ENCODE measurements at places on chromosomes 2 and 18.

DNA sequence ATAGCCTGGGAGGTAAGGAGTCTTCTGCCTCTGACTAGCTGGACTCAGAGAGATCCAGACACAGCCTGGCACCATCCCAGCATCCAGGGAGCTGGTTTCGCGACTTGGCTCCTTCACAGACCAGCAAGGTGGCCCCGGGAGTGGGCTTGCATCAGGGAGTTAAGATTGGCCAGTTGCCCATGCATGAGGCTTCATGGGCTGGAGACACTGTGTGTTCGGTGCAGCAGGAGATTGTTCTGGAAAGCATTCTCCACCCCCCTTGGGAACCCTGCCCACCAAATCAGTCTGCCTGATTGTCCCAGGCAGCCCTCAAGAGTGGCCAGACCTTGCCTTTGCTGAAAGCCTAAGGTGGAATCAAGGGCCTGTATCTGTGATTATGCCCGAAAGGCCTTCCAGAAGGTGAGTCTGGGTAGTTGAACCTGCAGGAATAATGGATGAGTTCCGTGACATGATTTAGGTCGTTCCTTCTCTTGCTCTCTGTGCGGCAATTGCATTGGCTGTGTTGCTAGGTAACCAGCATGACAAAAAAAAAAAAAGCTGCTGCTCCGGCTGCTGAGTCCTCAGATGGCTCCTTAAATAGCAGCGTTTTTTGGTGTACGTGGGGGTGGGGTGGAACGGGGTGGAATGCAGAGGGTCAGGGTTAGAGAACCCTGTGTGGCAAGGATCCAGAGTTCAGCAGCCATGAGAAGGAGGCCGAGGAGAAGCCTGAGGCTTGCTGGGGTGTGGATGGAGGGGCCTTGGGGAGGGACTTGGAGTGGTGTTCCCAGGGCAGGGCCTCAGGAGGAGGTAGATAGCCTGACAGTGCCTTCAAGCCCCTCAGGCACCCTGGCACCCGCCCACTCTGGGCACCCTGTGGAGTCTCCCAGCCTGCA is 93.0 kb upstream of the MCFD2 start:
- no peak for DNase-seq

GRCh38 chr2:192438239-192438638 is 243.5 kb upstream of the TMEFF2 start:
- no peak for DNase-seq

GRCh38 chr2:212970132-212970531 is 181.3 kb downstream of the IKZF2 start:
- no peak for DNase-seq

DNA sequence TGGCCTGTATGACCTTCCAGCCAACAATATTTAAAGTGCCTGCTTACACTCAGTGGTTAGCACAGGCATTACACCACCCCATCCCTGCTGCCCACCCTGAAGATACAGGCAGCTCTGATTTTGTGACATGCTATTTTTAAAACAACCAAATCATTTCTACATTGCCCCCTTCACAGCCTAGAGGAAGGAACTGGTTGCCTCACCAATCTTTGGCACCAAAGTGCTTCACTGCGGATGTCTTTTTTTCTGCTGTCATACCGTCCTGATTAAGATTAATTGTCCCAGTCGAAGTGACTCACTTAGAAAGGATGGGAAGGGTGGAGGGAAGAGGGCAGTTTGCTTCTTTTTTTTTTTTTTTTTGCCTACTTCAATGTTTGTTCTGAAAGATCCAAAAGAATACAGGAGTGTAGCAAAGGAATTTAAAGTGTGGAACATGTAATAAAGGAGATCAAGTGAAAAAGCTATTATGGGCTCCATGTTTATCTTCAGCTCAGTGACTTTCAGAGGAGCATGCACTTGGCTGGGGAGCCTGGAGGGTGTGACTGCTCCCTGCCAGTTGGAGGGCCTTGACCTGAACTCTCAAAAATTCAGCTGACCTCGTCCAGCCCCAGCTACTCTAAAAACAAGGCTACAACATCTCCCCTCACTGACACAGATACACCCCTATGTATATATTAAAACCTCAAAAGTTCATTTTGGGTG is 501.1 kb upstream of the TNP1 start:
- DNase-seq: no peak

GRCh38 chr2:6835467-6835866 is 30.2 kb downstream of the CMPK2 start:
- DNase-seq: no peak

DNA sequence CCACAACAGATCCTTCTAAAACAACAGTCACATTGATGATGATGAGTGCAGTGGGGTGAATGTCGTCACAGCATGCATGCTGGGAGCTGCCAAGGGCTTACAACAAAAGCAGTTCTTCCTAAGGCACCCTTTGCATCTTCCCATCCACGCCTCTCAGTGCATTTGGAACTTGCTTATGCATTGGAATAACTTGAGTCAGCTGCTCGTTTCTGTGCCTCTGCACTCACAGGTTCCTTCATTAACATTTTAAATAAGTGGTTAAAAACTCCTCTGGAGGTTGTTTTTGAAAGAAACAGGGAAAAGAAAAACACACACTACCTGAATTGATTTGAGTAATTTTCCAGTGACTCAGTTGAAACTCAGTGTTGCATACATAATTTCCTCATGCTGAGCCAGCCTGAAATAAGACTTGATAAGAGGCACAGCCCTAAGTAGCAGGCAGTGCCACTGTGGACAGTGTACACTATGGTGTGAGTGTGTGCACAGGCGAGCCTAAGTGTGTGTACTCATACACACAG is 46.8 kb upstream of the TRIM43B start:
- no peak for DNase-seq

- no peak for DNase-seq
These were observed 35.4 kb downstream of the KCNK3 start for GRCh38 chr2:26727641-26728561.

DNA sequence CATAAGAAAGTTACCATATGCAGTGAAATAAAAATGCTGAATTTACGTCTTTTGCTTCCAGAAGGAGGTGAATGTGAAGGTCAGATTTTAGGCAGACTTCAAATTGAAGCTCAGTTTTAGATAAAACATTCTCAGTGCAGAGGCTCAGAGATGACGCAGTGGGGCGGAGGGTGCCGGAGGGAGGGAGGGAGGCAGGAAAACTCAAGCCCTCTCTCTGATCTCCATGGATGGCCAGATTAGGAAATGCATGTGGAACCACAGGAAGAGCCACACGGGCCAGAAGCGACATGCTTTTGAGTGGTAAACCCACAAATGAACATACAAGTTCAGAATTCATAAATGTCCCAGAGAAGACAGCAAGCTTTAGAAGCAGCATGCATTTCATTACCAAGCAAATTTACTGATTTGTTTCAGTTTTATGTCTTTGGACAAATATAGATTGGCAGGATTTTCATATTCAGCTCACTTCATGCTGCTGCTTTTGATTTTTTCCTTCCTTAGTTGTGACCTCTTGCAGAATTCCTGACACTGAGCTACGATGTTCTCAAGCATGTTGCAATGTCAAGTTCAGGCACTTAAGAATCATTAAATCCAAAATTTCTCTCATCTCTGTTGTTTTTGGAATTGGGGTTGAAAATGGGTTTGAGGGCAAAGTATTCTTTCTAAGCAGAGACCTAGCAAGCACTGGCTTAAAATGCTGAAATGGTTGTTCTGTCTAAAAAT is 29.7 kb upstream of the APCDD1 start:
- no peak for DNase-seq

GRCh38 chr2:20549691-20550348 is 101.1 kb downstream of the HS1BP3 start:
- no peak for DNase-seq

- no peak for DNase-seq
These were observed 58.9 kb downstream of the ATP8B1 start for GRCh38 chr18:57744211-57744694.

- DNase-seq: no peak
These were observed 10.8 kb downstream of the BUB1 start for GRCh38 chr2:110667071-110667470.

- no peak for DNase-seq
These were observed 232.7 kb downstream of the CLIP4 start for GRCh38 chr2:29347774-29348461.

- DNase-seq: no peak
These were observed 860 bp upstream of the KCNJ3 start for GRCh38 chr2:154697418-154698252.

GRCh38 chr2:85601771-85602475 is 575 bp downstream of the TMEM150A start:
- no peak for DNase-seq

DNA sequence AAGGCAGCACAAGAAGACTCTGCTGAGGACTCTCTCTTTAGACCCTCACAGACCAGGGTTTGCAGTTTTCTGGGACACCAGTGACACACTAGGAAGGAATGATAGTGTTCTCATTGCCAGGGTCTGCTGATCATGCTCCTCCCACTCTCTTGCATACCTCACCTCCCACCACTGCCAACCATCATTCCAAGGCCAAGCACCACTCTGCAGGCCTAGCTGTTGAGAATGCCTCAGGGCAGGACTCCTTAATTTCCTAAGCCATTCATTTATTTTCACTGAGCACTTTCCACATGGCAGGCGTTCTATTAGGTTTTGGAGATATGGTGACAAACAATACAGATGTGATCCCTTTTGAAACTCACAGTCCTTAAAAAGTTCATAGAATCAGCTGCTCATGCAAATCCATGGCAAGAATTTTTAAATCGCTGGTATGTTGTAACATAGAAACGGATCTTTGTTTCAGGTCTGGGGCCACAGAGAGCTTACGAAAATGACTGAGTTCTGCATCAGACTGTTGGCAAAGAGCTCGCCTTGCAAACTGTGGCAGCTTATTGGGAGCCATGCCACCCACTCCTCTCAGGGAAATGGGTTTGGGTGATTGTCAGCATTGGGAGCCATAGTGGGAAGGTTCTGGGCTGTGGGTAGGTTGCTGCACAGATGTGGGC is 78.5 kb downstream of the XDH start:
- DNase-seq: no peak

DNA sequence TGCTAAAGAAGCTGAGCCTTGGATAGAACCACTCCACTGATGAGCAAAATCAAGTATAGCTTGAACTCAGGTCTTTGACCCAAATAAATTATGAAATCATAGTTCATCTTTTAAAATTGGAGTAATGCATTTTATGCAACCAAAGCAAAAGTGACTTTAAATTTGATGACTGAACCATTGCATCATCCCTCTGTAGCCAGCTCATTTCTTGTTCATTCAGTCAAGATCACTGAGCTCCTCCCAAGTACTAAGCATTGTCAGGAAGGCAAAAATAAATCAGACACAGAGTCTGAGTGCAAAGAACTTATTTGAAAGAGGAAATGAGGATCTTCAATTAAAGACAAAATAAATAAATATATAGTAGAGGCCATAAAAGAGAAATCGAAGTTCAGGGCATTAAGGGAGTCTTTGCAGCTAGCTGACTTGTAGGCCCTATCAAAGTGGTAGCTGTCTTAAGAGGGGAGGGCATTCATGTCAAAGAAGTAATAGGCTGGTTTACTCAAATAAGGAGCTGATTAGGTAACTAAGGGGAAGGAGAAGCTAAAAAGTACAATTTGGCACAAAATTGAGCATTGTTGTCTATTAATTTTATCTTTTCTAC is 411.8 kb downstream of the MTX2 start:
- no peak for DNase-seq

GRCh38 chr2:231034291-231034882 is 2.9 kb upstream of the C2orf72 start:
- DNase-seq: no peak

DNA sequence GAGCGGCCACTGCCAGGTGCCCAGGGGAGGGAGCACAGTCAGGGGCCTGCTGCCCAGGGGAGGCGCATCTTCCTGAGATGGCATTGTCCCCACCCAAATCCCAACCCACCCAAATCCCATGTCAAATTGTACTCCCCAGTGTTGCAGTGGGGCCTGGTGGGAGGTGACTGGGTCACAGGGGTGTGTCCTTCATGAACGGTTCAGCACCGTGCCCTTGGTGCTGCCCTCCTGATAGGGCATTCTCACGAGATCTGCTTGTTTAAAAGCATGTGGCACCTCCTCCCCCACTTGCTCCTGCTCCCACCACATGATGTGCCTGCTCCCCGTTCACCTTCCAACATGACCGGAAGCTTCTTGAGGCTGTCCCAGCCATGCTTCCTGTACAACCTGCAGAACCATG is 27.6 kb downstream of the ANKMY1 start:
- DNase-seq: no peak

GRCh38 chr2:133432778-133433177 is 135.5 kb downstream of the NCKAP5 start:
- no peak for DNase-seq

GRCh38 chr2:230358305-230358704 is 31.3 kb downstream of the SP140L start:
- DNase-seq: no peak

- DNase-seq: no peak
These were observed 1.8 kb upstream of the NPAS2 start for GRCh38 chr2:100818003-100818605.

- DNase-seq: no peak
These were observed 16.0 kb upstream of the KIDINS220 start for GRCh38 chr2:8853426-8853825.

- DNase-seq: no peak
These were observed 215.9 kb downstream of the IRS1 start for GRCh38 chr2:226583715-226584114.

DNA sequence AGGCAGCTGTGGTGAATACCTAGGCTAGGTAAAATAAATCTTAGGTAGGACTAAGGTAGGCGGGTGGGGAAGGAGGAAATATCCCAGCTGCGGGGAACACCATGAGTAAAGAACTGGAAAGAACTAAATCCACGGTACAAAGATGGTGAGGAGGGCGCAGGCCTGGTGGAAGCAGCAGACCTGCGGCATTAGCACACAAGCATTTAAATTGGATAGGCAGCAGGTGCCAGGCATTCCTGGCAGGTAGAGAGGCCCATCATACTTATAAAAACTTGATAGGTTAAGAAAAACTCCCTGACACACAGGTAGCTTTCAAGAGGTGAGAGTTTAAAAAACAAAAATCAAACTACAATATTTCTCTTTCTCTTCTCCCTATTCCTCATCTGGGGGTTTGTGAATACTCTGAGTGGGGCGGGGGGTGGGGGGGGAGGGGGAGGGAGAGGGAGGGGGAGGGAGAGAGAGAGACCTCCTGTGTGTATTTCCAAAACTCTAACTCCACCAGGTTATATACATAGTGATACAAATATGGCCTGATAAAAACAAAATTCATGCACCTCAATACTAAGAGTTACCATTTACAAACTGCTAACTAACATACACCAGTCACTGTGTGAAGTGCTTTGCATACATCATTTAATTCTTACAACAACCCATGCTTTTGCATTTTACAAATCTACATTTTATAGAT is 13.5 kb downstream of the AAK1 start:
- no peak for DNase-seq

DNA sequence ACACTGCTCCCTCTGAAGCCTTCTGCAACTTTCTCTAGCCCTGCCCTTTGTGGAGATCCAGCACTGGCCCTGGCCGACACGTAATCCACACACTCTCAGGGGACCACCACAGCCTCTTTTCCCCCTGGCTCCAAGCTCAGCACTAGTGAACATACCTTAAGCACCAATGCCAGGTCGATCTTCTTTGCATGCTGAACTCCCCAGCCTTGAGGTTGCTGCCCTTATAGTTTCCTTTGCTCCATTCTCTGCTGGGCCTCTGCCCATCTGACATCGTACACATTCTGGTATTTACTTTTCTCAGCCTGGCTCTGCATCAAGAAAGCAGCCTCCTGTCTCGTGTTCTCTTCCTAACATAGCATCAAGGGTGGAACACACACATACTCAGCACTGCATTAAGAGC is 361.5 kb downstream of the LPIN1 start:
- DNase-seq: no peak

GRCh38 chr18:35028536-35028935 is 12.7 kb upstream of the MAPRE2 start:
- DNase-seq: no peak

GRCh38 chr2:231244382-231245248 is 46.2 kb downstream of the ARMC9 start:
- no peak for DNase-seq

GRCh38 chr2:174682578-174683391 is 81.5 kb downstream of the CHRNA1 start:
- no peak for DNase-seq

Data from activated CD4-positive, alpha-beta T cell treated with anti-CD3 and anti-CD28 coated beads for 24 hours (primary cell).